ENCODE measurements at places on chromosomes 3 and 15.

DNA sequence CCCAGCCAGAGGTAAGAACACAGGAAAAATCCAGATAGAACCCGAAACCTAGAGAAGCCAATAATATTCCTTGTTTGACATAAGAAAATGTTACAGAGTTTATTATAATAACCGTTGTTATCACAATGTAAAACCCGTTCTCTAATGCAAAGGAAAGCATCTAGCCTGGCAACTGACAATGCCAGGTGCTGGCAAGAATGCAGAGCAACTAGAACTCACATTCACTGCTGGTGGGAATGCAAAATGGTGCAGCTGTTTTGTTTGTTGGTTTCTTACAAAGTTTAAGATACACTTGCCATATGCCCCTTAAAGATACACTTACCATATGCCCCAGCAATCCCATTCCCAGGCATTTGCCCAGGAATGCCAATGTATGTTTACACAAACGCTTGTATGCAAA, 23.4 kb downstream of the VPS39 start:
- ATAC-seq = no peak

DNA sequence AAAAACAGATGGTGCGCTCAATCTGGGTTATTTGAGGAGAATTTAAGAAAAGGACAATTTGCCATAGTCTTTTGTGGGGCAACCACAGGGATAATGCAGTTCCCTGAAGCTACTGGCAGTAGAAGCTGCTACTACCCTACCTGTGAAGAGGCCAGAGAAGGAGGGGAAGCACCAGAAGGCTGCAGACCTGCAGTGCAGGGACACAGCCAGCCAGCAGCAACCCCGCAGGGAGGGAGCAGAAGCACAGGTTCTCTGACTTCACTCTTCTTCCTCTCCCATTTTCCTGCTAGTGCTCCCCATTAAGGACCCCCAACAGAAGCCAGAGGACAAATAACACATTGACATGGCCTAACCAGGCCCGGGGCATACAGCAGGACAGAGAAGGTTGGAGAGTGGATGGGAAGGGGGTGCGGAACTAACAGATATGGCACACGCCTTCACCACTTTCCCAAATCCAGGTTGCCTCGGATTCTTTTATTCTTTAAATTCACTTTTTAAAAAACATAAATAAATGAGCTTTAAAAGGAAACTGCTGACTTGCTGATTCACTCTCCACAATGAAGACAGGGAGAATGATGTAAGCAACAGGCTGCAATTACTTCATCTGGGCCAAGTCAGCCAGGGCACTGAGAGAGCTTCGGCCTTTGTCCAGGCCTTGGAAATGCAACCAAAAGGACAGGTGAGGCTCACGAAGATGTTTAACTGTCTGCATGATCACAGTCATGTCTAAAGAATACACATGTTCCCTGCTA, 30.1 kb downstream of the POPDC2 start:
- no peak for ATAC-seq

- ATAC-seq = no peak
These were observed 369.1 kb downstream of the RBMS3 start for GRCh38 chr3:29649815-29650547.

GRCh38 chr3:151276038-151276686, 2.2 kb downstream of the P2RY14 start:
- ATAC-seq = peak; percentile 27

GRCh38 chr15:58513726-58514336, 82.0 kb downstream of the LIPC start:
- ATAC-seq = no peak

DNA sequence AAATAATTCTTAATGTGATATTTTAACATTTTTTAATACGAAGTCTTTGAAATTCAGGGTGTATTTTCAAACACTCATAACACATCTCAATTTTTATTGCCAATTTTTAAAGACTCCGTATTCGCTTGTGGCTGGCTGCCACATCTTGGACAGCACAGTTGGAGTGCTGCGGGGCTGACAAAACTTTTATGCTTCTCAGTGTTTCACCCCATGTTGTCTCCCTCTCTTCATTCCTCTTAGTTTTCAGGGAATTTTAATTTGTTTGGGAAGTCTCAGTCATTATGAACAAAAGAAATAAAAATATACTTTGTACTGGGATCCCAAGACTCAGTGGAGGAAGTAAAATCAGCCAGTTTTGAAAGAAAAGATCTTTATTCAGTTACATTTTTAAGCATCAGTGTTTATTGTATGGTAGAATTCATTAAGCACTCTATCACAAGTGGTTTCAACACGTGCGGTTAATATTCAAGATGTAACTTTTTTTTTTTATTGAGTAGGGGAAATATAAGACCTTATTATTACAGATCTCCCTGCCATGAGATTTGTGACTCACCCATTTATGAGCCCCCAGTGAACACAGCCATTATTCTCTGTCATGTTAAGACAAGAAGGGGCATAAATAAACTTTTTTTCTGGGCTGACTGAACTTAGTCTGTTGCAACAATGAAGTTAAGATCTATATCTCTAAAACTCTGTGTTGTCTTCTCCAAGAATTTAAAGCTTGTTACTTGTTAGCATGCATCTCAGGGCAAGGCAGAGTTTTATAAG, 26.8 kb downstream of the KAT2B start:
- no peak for ATAC-seq

DNA sequence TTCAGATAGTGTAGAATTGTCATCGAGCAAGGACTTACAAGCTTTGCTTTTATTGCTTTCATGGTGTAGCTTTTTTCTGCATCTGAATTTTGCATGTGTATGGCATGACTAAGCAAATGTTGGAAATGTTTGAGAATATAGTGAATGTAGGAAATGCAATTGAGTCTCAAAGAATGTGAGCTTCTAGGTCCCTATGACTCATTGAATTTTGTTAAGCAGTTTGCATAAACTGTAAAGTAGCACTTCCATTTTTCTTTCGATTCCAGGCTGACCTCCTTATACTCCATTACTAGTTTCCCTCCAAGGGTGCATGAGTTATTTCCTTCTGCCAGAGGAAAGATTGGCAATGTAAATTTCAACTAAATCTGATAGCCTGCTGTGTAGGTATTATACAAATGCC, 619.2 kb downstream of the DIPK2A start:
- ATAC-seq = no peak

GRCh38 chr15:46129145-46129544, 494.3 kb downstream of the SQOR start:
- ATAC-seq = no peak
